ENCODE measurements at places on chromosomes 7 and 10. TPM values are rescaled to one million over a fixed set of nuclear protein-coding genes. Genes with fewer than 3 reads are reported as not detected.

TUBB8 gene
- 0.50 TPM for polyA plus RNA-seq

CFAP46 gene
- 6.7 TPM for polyA plus RNA-seq

DNA sequence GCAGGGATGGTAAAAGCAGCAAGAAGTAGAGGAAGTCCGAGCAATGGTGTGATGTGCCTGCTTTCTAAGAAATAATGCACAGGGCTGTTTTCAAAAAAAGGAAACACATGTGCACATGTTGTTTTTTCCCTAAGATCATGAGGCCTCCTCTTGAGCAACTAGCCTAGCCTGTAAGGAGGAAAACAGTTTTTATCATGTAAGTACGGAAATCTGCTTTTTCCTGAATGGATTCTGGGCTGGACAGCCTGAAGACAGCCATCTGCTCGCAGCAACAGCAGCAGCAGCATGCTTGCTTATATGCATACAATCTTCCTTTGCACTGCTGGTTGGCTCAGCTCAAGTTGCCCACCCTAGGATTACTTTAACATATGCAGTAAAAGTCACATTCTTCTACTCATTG is 87.1 kb downstream of the HIBADH start:
- peak; percentile 21 for DNase-seq

GRM8 gene
- polyA plus RNA-seq, result 8.8 TPM

DNA sequence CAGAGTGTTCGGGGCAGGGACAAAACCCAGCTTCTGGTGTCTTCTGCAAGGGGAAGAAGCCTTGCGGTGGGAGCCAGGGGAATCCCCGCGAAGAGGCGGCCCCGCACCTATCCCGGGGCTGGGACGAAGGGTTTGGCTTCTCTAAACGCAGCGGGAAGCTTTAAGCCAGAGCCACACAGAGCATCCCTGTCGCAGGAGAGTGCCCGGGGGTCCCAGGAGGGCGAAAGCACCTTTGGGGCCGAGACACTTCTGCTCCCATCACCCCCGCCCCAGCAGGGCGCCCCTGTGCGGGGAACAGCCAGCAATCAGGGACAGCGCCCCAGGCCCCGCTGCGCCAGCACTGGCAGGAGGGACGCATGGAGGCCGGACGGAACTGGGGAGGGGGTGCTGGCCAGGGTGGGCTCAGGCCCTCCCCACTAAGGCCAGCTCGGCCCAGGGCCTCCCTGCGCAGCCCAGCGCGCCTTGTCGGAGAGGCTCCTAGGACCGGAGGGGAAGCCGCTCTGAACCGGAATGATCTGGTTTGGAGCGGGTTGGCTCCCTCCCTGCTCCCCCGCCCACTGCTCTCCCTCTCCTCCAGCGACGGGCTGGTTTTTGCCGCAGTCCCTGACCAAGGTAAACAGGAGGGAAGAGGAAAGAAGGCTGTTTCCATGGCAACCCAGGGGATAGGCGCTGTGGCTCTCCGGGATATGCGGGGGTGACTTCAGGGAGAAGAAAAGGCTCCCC is 63.9 kb downstream of the TMEM209 start:
- peak; percentile 92 for DNase-seq

PODXL gene
- polyA plus RNA-seq, result 835 TPM

DNA sequence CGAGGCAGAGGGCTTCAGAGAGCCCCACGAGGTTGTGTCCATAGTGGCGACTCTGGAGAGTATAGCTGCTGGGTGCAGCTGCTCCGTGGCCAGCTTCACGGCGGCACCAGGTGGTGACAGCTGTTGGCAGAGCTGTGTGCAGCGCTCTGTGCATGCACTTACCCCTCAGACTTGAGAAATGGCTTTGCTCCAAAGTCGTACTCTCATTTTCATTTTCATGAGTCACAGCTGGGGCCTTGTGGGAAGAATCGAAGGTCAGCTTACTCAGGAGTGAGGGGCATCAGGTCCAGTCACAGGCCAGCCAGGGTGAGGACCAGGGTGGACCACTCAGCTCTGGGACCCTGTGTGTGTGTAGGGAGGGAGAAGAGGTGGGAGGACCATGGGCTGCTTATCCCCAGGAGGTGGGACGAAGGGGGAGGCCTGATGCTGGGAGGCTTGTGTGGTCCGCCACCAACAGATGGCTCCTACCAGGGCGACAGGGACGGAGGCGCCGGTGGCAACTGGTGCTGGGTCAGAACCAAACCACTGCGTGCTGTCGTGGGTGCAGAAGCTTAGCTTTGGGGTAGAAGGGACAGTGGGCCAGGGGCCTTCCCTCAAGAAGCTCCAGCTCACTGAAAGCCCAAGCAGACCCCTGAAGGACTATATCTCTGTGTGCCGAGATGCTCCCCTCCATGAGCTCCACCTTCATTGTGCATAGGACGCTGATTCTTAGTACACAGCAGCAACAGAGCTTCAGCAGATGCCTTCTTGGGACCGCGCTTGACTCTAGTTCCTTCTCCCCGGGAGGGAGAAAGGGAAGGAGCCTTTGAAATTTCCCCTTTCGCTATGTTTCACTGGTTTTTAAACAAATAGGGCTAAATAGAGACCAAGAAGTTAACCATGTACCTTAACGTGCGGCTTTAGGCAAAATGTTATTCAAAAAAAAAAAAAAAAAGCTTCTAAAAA is 225.0 kb downstream of the CELF2 start:
- DNase-seq, result no peak

- no peak for DNase-seq
Observed at GRCh38 chr10:122486406-122487080, 25.2 kb downstream of the HTRA1 start.

DNA sequence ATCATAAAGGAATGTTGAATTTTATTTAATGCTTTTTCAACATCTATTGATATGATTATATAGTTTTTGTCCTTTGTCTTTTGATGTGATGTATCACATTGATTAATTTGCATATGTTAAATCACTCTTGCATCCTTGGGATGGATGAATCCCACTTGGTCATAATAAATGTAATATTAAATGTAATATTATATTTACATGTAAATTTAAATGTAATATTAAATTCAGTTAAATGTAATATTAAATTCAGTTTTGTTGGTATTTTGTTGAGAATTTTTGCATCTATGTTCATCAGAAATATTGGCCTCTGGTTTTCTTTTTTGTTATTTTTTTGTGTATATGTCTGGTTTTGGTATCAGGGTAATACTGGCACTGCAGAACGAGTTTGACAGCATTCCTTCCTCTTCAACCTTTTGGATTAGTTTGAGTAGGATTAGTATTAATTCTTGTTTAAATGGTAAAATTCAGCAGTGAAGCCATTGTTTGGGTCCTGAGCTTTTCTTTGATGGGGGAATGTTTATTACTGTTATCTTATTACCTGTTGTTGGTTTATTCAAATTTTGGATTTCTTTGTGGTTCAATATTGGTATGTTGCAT is 37.8 kb downstream of the ABCA13 start:
- no peak for DNase-seq

DNA sequence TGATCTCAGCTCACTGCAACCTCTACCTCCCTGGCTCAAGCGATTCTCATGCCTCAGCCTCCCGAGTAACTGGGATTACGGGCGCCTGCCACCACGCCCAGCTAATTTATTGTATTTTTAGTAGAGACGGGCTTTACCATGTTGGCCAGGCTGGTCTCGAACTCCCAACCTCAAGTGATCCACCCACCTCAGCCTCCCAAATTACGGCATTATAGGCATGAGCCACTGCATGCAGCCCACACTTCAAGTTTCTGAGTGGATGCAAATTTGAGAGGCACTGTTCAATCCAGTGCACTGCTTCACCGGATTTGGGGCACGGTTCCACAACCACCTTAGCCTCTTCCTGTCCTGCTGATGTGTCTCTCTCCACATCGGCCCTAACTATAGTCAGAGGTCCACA is 16.5 kb downstream of the CNPY1 start:
- DNase-seq, result no peak

DNA sequence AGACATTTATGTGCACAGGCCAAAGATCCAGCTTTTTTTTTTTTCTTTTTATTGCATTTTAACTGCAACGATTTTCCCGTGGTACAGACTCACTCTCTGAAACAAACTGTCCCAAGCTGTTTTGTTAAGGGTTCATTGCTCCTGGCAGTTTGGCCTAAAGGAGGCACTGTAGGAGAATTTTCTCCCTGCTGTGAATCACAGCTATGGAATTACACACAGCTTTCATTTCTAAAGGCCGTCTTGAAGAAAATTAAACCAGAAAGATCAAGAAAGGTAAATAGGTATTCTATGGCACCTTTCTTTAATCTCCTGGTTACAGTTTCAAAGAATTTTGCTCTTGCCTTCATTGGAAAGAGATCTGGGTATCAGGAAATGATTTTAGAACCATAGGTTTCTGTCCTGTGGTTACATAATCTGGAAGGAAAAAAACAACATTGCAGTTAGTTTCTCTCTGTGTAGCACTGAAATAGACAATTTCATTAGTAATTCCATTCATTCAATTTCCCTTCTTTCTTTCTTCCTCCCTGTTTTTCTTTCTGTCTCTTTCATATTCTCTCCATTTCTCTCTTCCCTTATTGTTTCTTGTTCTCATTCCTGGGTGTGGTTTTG is 51.2 kb downstream of the PDK4 start:
- DNase-seq, result peak; percentile 44

- peak; percentile 41 for DNase-seq
Observed at GRCh38 chr10:128268015-128268722, 141.9 kb upstream of the MKI67 start.

PLAU gene
- 34.4 TPM for polyA plus RNA-seq

GRCh38 chr7:138354066-138354465 is 106.0 kb upstream of the TRIM24 start:
- no peak for DNase-seq

DNA sequence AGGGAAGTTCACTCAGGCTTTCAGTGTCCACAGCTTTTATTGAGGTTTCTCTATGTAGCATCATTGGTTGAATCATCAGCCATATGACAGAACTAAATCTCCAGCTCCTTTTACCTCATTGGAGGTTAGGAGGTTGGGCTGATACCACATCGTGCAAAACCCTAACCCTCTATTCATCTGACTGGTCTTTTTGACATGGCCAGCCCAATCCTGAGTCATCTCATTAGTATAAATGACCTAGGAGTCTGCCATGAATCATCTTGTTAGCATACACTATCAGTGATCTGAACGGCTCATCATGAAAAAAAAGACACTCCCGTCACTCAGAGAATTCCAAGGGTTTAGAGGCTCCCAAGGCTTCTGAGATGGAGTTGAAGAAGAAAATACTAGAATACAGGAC is 669.8 kb upstream of the POT1 start:
- DNase-seq, result no peak

FKBP9 gene
- 189 TPM for polyA plus RNA-seq

HPSE2 gene
- 1.5 TPM for polyA plus RNA-seq

GRCh38 chr7:49852619-49853462 is 79.4 kb downstream of the VWC2 start:
- peak; percentile 58 for DNase-seq

- DNase-seq, result no peak
Observed at GRCh38 chr10:89382757-89383156, 4.9 kb downstream of the IFIT1B start.

LBX1 gene
- not detected for polyA plus RNA-seq

UNCX gene
- polyA plus RNA-seq, result 6.4 TPM

DNA sequence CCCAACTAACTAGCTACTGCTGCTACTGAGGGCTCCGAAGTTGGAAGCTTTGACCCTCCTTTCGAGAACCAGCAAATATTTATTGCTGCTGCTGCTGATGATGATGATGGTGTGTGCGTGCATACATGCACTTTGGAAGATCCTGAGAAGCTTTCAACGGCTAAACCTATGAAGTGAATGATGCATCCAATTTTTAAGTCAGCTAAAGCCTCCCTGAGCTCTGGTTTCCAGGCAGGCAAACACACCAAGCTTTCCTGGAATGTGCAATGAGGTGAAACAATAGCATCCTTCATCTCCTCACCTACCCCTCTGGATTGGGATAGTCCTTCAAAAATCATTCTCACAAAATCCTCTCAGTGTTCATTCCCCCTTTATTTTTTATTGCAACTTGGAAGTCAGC is 13.9 kb downstream of the MACC1 start:
- DNase-seq, result no peak

DNA sequence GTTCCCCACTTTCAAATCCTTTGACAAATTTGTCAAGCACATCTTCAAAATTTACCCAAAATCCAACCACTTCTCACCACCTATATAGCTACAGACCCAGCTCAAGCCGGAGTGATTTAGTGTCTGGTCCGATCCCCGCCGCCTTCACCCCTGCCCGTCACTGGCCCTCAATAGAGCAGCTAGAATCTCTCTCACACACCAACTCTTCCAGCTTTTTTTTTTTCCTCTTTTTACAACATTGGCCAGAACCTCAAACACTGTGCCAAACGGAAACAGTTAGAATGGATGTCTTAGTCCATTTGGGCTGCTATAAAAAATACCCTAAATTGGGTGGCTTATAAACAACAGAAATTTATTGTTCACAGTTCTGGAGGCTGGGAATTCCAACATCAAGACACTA is 41.1 kb upstream of the TMEM72 start:
- DNase-seq, result no peak

CYP26C1 gene
- 0.10 TPM for polyA plus RNA-seq

EN2 gene
- 0.15 TPM for polyA plus RNA-seq

ZNF277 gene
- polyA plus RNA-seq, result 45.1 TPM

DNA sequence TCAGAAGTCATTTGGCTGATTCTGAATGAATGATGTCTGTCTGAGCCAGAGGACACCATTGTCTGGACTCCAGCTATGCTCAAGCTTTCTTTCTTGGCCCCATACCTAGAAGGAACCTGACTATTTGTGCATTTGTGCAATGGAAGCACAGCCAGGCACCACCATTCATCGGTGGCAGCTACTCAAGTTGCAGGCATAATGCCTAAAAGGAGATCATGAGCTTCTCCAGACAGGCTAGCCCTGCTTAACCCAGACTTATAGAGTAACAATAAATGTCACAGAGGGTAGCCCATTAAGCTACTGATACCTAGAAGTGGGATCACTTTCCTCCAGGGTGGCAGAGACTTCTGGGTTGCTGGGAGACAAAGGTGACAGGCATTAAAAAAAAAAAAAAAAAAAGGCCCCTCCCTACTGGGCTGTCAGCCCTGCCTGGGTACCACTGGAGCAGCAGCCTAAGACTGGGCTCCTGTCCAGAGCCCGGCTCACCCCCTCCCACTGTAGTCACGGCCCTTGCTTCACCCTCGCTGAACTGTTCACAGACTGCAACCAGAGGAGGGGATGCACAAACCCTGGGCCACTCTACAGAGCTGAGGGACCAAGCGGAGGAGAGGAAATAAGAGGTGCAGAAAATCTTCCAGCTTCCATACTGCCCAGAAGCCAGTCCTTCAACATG is 75.4 kb upstream of the ATP6V0A4 start:
- DNase-seq, result no peak

GRCh38 chr10:122468926-122469781 is 7.8 kb downstream of the HTRA1 start:
- DNase-seq, result no peak

GRCh38 chr10:121813211-121813815 is 114.5 kb downstream of the ATE1 start:
- DNase-seq, result no peak

- DNase-seq, result no peak
Observed at GRCh38 chr7:94087664-94088352, 83.7 kb upstream of the BET1 start.

CREB5 gene
- polyA plus RNA-seq, result 6.3 TPM

- peak; percentile 52 for DNase-seq
Observed at GRCh38 chr7:33185786-33186185, 56.4 kb downstream of the BBS9 start.

OPN1SW gene
- 1.8 TPM for polyA plus RNA-seq
